ENCODE measurements at places on chromosomes 5 and 9.

GRCh38 chr5:87307796-87308423, 40.2 kb downstream of the RASA1 start:
- DNase-seq = no peak

DNA sequence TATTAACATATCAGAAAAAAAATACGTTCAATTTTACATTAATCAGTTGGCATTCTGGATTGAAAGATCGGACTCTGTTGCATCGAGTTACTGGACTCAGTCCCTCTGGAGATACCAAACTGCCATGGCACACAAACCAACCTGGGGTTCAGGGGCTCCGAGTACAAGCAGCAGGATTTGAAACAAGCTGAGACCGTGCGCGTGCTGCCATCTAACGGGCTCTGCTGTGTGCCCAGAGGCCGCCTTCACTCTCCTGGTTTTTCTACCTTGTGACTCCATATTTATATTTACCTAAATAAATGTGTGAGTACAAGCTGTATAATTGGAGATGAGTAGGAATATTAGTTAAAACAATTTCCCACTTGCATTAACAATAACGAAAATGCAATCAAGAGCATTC, 48.2 kb downstream of the ANXA1 start:
- no peak for DNase-seq

- no peak for DNase-seq
These were observed 7.0 kb downstream of the NR3C1 start for GRCh38 chr5:143396353-143396940.

DNA sequence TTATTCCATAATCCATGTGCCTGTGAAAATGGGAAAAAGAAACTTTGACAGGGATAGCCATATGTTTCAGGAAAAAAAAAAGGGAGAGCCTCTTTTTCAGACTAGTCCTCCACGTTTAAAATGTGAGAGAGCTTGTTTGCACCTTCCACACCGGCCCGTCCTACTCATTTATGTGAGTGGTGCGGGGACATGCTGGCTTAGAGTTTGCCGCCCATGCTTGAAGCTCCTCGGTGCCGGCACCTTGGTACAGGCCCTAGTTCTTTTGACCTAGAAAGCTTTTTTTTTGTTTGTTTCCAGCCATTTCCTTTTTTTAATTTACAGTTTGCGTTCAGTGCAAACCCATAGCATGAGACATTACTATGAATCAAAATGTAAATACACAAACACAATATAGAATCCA, 27.8 kb downstream of the PSAT1 start:
- DNase-seq = no peak

GRCh38 chr5:101112645-101113044, 209.6 kb upstream of the ST8SIA4 start:
- DNase-seq = no peak

GRCh38 chr5:44443172-44443571, 54.0 kb upstream of the FGF10 start:
- DNase-seq = no peak

GRCh38 chr5:72510610-72511181, 3.5 kb upstream of the ZNF366 start:
- peak; percentile 61 for DNase-seq

DNA sequence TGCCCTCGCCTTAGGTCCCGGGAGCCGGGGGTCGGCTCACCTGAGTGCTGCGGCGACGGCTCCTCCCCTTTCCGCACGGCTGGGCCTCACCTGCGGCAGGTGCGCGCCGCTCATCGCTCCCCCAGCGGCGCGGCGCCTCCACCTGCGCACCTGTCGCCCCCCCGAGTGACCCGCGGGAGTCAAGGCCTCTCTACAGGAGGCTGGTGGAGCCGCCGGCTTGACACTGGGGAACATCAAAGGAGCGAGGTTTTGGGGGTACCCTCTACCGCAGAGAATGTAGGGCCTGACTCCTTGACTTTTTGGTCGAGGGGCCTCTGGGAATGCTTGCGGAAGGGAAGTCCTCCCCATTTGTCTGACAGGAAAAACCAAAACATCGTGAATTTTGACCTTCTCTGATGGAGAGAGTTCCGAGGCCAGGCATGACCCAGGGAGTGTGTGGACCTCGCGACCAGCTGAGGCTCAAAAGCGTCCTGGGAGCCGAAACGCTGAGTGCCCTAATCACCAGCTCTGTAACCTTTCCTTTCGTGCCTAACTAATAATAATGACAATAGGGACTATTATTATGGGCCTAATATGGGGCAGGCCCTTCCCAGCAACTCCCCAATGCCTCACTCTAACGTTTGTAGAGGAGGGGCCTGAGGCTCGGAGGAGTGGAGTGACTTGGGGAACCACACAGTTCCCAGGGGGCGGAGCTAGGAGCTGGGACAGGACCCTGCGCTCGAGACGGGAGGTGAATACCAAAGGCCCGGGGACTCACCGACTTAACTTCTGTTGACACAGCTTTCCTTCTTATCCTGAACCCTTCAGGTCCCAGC, 714 bp upstream of the IER5L start:
- no peak for DNase-seq

GRCh38 chr9:132698989-132699388, 28.7 kb downstream of the GTF3C4 start:
- DNase-seq = no peak

- DNase-seq = no peak
These were observed 64.4 kb downstream of the DIRAS2 start for GRCh38 chr9:90578126-90578815.

- DNase-seq = no peak
These were observed 495.6 kb upstream of the CTNND2 start for GRCh38 chr5:12399868-12400267.

- no peak for DNase-seq
These were observed 30.4 kb downstream of the MRPS30 start for GRCh38 chr5:44839018-44839681.

DNA sequence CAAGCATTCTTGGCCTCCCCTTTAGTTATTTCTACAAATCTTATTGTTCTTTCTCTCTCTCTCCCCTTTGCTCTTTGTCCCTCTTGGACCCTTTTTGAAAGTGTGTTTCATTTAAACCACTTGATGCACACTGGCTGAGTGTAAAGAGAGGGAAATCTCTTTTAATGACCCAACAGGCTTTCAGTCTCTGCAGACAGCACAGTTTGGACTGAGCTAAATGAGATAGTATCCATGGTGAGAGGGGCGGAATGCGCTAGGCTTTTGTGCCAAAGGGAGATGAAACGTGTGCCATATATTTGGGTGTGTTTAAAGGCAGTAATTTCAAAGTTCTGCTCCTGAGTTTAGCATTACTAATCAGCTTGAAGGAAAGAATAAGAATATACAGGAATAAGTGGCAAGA, 184.9 kb downstream of the PCSK1 start:
- no peak for DNase-seq

DNA sequence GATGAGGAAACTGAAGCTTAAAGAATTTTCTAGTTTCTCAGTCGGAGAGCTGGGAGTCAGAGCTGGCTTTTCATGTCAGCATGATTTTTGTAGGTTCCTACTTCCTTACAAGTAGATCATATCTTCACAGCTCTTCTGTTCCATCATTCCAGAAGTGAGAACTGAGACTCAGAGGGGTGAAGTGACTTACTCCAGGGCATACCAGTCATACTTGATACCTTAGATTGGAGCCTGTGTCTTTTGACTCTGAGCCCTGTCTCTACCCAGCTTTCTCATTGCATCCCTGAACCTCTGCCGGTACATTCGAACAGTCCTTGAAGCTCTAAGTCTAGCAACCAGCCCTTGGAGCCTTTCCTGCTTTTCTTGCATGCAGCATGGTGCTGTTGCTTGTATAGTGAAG, 53.3 kb downstream of the MCCC2 start:
- DNase-seq = no peak

DNA sequence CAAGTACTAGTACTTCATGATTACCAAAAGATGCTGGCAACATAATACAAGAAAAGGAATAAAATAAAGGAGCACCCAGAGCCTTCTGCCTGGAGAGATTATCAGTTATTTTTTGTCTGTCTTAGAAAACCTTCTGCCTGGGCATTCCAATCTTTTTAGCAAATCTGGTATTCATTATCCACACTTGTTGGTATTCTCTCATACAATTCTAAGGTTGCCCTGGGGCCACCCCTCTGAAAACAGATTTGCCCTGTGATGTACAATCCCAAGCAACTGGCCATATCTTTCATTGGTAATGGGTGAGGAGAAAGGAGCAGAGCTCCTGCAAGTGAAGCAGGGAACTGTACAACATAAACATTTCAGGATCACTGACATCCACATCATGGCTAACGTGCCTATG, 47.8 kb downstream of the WDR41 start:
- DNase-seq = no peak

DNA sequence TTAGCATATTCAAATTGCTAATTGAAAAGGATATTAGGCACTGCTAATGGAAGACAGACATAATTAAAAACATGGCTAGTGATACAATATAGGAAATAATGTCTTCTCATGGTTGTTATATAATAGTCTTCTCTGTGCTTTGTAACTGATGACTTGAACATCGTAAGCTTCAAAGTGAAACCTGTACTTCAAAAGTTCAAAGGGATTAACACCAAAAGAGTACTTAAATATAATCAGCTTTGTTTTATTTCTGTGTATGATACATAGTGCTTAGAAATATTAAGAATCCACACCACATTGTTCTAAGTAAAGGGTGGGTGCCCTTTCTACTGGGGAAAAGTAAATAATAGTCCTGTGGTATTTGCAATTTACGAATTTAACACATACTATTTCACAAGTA, 75.4 kb upstream of the ITGA1 start:
- DNase-seq = no peak

- no peak for DNase-seq
These were observed 5.5 kb downstream of the CD74 start for GRCh38 chr5:150407096-150407720.

DNA sequence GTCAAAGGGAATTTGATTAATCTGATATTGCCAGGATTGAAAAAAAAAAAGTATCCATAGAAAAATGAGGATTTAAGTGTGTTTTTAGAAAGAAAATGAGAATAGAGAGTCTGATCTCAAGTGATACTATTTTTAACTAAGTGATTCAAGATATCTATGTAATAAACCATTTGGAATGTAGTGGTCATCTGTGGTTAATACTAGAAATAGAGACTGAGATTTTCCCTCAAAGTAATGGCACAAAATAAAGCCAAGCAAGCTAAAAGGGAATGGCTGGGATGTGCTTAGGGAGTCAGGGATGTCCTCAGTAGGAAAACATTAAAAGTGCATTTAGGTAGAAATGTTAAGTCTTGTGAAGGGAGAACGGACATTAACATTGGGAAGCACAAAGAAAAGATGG, 90.6 kb downstream of the FBXO4 start:
- DNase-seq = no peak

GRCh38 chr5:35324679-35325078, 94.4 kb upstream of the PRLR start:
- DNase-seq = no peak

- DNase-seq = no peak
These were observed 794.9 kb downstream of the TLE4 start for GRCh38 chr9:80366626-80367025.

GRCh38 chr9:129750013-129750638, 2.7 kb downstream of the PTGES start:
- no peak for DNase-seq

GRCh38 chr9:22383718-22384117, 62.9 kb upstream of the DMRTA1 start:
- DNase-seq = no peak

- DNase-seq = no peak
These were observed 23.8 kb downstream of the RETREG1 start for GRCh38 chr5:16593013-16593412.

GRCh38 chr5:133438487-133438886, 173.9 kb downstream of the FSTL4 start:
- DNase-seq = no peak

DNA sequence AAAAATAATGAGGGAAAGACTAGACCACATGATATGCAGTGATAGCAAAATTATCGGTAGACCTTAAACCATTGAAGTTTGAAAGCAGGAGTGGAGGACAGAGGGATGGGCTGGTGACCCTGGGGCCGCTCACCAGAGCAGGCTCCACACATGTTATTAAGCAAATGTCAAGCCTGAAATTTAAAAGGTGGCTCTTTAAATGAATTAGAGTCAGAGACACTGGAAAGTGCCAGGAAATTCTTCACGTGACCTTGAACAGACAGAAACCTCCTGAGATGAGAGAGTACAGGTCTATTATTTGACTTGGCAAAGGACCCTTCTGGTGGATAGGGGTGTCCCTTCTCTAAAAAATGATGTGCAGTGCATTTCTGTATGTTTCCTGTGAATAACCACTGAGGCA, 111.0 kb upstream of the CPEB4 start:
- no peak for DNase-seq

DNA sequence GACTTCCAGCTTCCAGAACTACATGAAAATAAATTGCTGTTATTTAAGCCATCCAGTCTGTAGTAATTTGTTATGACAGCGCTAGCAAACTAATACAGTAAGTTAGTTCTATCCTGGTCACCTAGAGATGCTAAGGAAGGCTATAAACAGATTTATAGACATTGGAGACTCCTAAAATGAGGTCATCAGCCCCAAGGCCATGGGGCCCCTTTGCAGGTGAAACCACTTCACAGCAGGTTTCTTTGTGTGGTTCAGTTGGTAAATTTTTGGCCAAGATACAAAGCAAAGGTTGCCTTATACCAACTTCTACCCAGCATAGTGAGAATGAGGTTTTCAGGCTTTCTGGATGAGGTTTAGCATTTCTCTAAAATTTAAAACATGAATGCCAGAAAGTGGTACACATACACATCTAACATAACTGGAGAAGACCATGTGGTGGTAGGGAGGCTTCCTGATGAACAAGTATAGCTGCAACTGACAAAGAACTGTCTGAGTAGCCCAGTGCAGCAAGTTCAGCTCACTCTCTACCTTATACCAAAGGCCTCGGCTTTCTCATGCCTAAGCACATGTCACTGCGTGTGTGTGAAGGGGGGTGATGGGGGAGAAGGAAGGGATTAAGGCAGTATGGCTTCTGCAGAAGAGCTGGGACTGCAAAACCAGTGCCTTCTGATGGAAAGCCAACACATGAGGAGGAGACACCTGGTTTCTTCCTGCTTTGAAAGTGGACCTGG, 264.6 kb upstream of the TAS2R1 start:
- DNase-seq = no peak

GRCh38 chr9:125586172-125586511, 120.9 kb downstream of the MAPKAP1 start:
- no peak for DNase-seq

GRCh38 chr5:154758493-154758892, 3.3 kb downstream of the LARP1 start:
- DNase-seq = no peak

DNA sequence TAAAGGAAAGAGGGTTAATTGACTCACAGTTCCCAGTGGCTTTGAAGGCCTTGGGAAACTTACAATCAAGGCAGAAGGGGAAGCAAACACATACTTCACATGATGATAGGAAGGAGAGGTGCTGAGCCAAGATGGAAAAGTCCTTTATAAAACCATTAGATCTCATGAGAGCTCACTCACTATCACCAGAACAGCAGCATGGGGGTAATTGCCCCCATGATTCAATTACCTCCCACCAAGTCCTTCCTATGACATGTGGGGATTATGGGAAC, 99.7 kb downstream of the PTTG1 start:
- no peak for DNase-seq

DNA sequence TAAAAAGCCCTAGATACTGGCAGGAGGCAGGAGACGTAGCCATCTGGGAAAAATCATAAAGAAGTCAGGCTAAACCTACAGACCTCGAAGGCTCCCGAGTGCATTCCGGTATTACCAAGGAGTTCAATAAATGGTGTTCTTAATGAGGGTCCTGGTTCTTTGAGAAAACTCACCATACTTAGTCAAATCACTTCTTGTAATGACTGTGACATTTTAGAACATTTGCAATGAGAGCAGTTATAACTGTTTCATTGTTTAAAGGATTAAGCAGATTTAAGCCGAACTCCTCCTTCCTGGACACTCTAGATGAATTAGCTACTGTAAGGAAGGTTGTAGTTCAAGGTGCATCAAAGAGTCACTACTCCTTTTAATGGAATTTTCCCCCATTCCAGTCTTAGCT, 67.8 kb downstream of the EFNA5 start:
- no peak for DNase-seq
